ENCODE measurements at places on chromosomes 12 and 14.

- DNase-seq = no peak
Observed at GRCh38 chr12:3935078-3935477, 61.9 kb upstream of the PARP11 start.

- DNase-seq = no peak
Observed at GRCh38 chr12:121797937-121798786, 4.7 kb upstream of the RHOF start.

DNA sequence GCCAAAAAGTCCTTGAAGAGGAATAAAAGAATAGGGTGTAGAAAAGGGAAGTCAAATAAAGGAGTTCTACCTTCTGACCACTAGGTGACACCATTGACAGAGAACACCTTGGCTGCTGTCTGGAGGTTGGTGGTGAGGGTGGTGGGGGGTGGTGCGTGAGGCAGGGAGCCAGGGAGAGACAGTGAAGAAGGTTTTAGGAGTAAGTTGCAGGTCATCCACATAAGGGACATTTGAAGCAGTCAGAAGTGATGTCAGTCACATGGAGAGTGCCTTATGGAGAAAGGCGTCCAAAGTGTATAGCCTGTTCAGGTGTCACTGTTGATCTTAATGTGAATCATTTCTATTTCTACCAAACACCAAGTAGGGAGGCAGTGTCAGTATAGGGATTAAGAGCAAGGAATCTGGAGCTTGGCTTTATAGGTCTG lies 279.3 kb upstream of the DDHD1 start:
- no peak for DNase-seq

GRCh38 chr14:70804556-70805162 lies 4.7 kb downstream of the MAP3K9 start:
- DNase-seq = no peak

DNA sequence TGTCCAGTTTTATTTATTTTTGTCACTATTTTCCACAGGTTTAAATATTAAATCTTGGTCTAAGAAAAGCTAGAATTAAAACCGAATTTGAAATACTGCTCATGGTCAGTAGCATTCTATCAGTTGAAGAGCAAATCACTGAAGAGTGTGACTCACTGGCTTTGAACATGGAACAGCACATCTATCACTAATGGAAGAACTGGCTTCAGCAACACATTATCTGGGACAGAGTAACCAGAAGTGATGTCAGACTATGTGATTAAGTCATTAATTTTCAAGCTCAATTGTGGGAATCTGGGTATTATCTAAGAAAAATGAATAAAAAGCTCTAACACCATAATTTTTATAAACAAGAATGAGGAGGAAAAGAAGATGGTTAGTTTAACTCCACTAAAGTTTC lies 527.5 kb downstream of the TMTC2 start:
- DNase-seq = no peak

GRCh38 chr14:98950353-98950895 lies 321.6 kb downstream of the BCL11B start:
- no peak for DNase-seq

DNA sequence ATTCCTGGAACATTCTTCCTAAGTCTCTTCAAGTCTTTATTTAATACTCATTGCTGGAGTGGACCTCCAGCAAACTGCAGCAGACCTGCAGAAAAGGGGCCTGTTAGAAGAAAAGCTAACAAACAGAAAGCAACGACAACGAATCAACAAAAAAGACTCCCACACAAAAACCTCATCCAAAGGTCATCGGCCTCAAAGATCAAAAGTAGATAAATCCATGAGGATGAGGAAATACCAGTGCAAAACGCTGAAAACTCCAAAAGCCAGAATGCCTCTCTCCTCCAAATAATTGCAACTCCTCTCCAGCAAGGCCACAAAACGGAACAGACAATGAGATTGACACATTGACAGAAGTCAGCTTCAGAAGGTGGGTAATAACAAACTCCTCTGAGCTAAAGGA lies 472.2 kb downstream of the C12orf50 start:
- DNase-seq = no peak

DNA sequence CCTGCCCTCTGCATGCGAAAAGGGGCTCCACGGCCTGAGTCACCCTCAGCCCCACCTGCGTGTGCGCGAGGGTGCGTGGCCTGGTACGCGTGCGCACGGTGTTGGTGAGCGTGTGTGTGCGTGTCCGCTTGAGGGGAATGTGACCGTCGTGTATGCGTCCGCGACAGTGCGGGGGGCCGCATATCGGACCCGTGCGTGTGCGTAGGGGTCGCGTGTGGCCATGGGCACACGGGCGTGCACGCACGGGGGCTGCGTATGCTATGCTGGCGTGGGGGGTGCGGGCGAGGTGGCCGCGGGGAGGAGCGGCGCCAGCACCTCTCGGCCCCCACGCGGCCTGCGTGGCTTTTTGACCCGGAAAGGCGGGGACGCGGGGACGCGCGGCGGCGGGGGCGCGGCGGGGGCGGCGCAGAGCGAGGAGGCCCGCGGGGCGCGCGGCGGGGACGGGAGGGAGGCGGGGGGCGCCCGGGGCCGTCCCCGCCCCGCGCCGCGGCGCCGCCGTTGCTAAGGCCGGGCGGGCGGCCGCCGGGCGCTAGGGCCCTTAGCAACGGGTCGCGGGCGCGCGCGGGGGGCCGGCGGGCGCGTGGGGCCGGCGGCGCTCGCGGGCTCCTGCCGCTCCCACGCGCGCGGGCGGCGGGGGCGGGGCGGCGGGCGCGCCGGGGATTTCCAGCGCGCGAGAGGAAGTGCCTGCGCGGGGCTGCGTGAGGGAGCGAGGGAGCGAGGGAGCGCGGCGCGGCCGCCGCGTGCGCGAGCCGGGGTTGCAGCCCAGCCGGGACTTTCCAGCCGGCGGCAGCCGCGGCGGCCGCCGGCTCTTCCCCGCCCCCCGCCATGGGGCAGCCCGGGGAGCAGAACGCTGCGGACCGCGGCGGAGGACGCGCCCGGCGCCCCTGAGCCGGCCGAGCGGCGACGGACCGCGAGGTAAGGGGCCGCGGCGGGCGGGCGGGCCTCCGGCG lies at the start of gene TRAF3:
TRAF3 (plus strand) TSS at position 689 of the 950 bp plus-strand sequence. CDS start 92,753 bp downstream, outside the sequence.
- peak; percentile 66 for DNase-seq

- no peak for DNase-seq
Observed at GRCh38 chr12:124125203-124125871, 152.3 kb downstream of the ZNF664 start.

GRCh38 chr14:89719366-89720075 lies 235.0 kb downstream of the EFCAB11 start:
- no peak for DNase-seq

DNA sequence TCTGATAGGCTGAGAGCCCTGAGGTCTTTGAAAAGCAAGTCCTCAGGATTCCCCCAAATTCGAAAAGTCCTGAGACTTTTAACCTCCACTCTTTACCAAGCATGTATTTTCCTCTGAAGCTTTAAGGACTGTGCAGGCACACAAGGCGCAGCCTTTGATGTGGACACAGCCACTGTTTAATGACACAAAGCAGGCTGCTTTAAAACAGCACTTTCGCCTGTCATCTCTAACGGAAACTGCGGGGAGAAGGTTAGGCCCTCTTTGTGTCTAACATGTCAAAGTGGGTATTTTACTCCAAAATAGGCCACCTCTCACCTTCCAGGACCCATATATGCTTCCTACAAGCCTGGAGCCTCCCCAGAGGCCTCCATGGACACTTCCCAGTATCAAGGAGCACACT lies 159.2 kb downstream of the GCH1 start:
- no peak for DNase-seq

DNA sequence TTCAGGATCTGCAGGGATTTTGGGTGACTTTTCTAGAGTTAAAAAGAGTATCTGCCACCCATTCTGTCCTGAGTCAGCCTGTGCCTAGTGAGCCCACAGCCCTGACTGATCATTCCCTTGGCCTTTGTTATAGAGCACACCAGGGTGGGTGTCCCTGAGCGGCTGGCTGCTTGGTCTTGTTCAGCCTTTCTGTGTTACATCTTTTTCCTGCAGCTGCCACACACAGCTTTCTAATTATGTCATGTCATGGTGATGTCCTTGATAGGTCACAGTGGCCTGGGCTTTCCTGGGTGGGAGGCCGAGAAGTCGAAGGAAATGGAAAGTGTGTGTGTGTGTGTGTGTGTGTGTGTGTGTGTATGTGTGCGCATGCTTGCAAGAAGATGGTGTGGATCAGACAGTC lies 293.2 kb upstream of the CRY1 start:
- no peak for DNase-seq

DNA sequence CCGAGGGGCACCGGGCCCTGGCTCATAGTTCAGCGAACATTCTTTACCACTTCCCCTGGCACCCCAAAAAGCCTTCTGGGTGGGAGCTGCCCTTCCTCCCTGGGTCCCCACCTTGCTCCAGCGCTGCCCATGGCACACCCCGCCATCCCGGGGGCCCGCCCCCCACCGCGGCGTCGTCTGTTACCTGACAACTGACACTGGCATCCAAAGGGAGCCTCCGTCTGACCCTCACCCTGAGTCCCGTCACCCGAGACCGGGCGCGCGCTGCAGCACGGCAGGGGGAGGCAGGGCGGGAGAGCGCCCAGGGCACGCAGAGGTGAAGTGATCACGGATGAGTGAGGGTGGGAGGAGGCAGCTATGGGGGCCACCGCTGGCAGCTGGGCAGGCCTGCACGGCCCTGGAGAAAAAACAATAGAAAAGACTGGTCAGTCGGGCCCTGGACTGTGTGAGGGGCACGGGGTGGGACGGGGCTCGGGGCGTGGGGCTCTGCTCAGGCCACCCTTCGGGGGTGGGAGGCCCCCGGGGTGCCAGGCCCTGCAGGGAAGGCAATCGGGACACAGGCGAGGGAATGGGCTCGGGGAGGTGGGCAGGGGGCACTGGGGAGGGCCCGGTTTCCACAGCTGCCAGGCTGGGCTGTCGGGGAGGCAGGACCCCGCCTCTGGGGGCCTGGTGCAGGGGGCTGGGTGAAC lies 40.7 kb downstream of the BCL11B start:
- no peak for DNase-seq

- DNase-seq = no peak
Observed at GRCh38 chr14:101481557-101481956, 79.7 kb upstream of the DIO3 start.

- DNase-seq = no peak
Observed at GRCh38 chr12:47841501-47841900, 21.8 kb upstream of the HDAC7 start.

GRCh38 chr12:119475650-119476049 lies 117.9 kb upstream of the TMEM233 start:
- DNase-seq = no peak

- DNase-seq = no peak
Observed at GRCh38 chr12:88895634-88896033, 315.4 kb upstream of the KITLG start.

DNA sequence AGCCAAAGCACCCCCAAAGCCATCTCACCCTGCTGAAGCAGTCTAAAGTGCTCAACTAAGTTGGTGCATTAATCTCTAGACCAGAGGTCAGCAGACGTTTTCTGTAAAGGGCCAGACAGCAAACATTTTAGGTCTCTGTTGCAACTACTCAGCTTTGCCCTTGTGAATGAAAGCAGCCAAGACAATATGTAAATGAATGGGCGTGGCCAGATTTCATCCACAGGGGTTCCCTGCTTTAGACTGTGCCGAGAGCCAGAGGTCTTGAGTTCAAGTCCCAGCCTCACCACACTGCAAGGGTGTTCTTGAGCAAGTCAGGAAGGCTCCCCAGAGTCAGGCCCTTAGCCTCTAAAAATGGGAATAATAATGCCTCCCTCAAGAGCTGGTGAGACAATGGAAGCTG lies 166.2 kb downstream of the CHST11 start:
- no peak for DNase-seq

GRCh38 chr14:71086567-71086966 lies 179.3 kb downstream of the PCNX1 start:
- DNase-seq = no peak

DNA sequence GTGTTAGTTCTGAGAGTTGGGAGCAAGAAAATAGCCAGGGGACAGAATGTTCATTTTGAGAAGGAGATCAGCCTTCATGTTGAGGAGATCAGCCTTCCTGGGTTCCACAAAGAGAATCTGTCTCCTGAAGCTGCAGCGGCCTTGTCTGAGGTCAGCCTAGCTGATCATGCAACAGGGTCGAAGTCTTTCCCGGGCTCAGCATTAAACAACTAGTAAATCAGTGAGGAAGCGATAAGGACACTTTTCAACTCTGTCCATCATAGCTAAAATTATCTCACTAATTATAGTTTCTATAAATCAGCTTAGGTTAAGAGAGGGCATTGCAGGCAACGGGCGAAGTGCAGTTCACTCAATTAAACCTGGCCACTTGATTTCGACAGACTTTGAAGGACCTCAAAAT lies 7.5 kb downstream of the GSC start:
- no peak for DNase-seq

DNA sequence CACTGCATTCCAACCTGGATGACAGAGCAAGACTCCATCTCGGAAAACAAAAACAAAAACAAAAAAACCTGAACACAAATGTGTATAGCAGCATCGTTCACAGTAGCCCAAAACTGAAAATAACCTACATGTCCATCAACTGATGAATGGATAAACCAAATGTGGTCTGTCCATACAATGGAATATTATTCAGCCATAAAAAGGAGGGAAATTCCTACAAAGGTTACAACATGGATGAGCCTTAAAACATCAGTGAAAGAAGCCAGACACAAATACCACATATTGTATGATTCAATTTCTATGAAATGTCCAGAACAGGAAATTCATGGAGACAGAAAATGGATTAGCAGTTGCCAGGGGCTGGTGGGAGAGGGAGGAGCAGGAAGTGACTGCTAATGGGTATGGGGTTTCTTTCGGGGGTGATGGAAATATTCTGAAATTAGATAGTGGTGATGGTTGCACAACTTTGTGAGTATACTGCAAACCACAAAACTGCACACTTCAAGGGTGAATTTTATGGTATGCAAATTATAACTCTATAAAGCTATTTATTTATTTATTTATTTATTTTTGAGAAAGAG lies 4.0 kb downstream of the MYL2 start:
- DNase-seq = no peak

- DNase-seq = no peak
Observed at GRCh38 chr12:101957252-101957959, 80.0 kb downstream of the DRAM1 start.

GRCh38 chr14:38883127-38883526 lies 219.9 kb downstream of the SEC23A start:
- no peak for DNase-seq

- DNase-seq = no peak
Observed at GRCh38 chr14:71931492-71932228, 569 bp upstream of the RGS6 start.

Measured in stimulated activated CD8-positive, alpha-beta memory T cell treated with anti-CD3 and anti-CD28 coated beads, Interleukin-15, amount 100 ng/mL, for 1 hour (primary cell).